Lower lobe of right lung (tissue), 2 donors: ENCODE measurements at places on chromosomes 3 and 15.
A peak's percentile ranks its signal among the peaks of the same experiment; 100 is the strongest.

DNA sequence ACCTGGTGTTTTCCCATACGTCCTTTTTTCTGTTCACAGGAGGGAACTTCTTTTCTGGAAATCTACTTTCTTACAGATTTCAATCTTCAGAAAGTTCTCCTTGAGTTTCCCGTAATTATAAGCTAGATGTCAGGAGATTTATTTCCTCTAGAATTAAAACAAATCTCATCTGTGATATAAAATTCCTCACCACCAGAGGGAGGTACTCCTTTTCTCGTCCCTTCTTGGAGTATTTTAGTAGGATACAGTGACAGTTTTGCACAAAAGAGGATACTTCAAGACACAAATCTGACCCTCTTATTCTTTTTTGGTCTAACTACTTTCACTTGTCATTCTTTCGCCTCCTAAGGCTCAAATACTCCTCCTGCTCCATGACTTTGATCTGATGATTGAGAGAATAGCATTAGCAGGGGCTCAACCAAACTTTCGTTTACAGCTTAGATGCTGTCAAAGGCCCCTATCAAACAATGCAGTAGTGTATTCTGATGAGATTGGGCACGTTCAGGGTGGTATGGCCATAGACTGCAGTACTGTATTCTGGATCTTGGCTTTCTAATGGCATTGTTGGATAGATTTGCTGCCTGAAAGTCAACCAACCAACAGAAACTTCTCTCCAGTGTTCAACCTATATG is 38.0 kb downstream of the TMEM41A start:
- H3K27me3 ChIP-seq: no peaks in the 10 kb centered on the region
- no peak overlapping the region for H3K27ac ChIP-seq
- H3K4me1 ChIP-seq: no peaks in the 10 kb centered on the region
- H3K4me3 ChIP-seq: no peak overlapping the region

DNA sequence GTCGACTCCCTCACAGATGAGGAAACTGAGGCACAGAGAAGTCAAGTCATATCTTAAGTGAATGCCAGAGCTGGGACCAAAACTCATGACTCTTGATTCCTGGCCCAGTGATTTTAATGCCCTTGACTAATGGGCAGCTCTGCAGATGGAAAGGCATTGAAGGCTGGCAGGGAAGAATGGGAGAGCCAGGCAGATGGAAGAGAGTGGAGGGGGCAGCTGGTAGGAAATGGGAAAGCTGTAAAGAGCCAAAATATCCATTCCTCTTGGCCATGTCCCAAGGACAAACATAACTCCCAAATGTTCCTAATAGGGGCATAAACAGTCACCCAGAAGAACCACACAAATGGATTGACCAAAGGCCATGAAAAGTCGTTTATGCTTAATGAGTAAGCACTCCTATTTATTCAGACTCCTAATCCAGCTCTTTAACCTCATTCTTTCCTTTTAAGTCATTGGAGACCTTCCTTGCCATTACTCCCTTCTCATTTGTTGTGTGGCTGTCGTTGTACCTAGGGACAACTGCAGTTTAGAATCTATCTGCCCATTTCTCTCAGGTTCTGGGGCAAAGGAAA is 330.5 kb upstream of the ROPN1 start:
- H3K27me3 ChIP-seq: no peaks in the 10 kb centered on the region
- H3K4me1 ChIP-seq: no peaks in the 10 kb centered on the region
- H3K27ac ChIP-seq: no peak overlapping the region
- DNase-seq: no peak

GRCh38 chr3:23762759-23763477 is 42.8 kb upstream of the UBE2E1 start:
- H3K27me3 ChIP-seq: no peaks in the 10 kb centered on the region
- H3K4me1 ChIP-seq: peaks cover 5% of the 10 kb centered on the region
- peak overlapping the region; percentile 30 for H3K4me3 ChIP-seq

GRCh38 chr15:50463423-50464358 is 39.5 kb downstream of the USP8 start:
- DNase-seq: no peak
- peaks cover 4% of the 10 kb centered on the region for H3K4me1 ChIP-seq
- no peak overlapping the region for H3K4me3 ChIP-seq
- H3K27me3 ChIP-seq: no peaks in the 10 kb centered on the region

DNA sequence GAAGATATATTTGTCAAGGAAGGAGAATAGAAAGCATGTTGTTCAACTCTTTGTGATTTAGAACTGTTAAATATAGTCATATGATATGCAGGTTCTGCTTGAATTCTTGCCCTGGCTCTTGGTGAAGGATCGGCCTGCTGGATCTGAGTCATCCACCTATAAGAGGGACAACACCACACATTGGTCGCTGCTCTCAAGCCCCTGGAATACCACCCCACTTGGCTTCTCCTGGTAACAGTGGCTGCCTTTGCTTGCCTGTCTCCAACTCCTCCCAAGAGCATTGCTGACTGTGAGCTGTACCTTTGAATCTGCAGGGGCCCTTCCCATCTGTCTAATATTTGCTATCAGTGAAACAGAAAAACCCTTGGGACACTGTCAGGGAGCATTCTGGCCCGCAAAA is 78.9 kb upstream of the DGKG start:
- DNase-seq: no peak
- no peaks in the 10 kb centered on the region for H3K27me3 ChIP-seq
- no peaks in the 10 kb centered on the region for H3K36me3 ChIP-seq
- H3K27ac ChIP-seq: no peak overlapping the region
- no peak overlapping the region for H3K4me3 ChIP-seq

- no peaks in the 10 kb centered on the region for H3K27me3 ChIP-seq
- no peak overlapping the region for H3K27ac ChIP-seq
- H3K4me1 ChIP-seq: no peaks in the 10 kb centered on the region
- DNase-seq: no peak
- no peaks in the 10 kb centered on the region for H3K36me3 ChIP-seq
Measured at GRCh38 chr3:77370413-77370812, 330.5 kb downstream of the ROBO2 start.

DNA sequence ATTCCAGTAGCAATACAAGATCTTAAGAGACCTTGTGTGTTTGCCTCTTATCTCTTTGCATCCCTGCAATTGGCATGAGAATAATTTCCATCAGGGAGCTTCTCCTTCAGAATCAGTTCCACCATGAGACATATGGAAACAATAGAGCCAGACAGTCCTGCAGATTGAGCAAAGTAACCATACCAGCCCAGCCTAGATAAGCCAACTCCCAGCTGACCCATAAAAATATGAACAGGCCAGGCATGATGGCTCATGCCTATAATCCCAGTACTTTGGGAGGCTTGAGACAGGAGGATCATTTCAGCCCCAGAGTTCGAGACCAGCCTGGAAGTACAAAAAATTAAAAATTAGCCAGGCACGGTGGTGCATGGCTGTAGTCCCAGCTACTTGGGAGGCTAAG is 12.7 kb downstream of the CNTN3 start:
- H3K4me3 ChIP-seq: no peak overlapping the region
- no peak for DNase-seq
- H3K36me3 ChIP-seq: no peaks in the 10 kb centered on the region
- H3K27me3 ChIP-seq: no peaks in the 10 kb centered on the region
- no peak overlapping the region for H3K27ac ChIP-seq
- H3K4me1 ChIP-seq: no peaks in the 10 kb centered on the region

DNA sequence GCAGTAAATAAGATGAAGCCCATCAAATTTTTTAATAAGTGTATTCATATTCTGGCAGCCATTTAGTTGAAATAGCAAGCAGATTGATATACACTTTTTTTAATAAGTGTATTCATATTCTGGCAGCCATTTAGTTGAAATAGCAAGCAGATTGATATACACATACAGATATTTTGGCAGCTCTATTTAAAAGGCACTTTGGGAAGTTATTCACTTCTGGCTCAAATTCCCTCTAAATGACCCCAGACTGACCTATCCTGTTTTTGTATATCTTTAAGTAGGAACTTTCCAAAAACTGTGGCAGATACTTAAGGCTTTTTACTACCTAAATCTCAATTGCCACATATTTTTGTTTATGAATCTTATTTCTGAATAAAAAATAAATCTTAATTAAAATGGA is 122.3 kb downstream of the PLD1 start:
- peaks cover 4% of the 10 kb centered on the region for H3K36me3 ChIP-seq
- H3K27me3 ChIP-seq: no peaks in the 10 kb centered on the region
- no peaks in the 10 kb centered on the region for H3K4me1 ChIP-seq

DNA sequence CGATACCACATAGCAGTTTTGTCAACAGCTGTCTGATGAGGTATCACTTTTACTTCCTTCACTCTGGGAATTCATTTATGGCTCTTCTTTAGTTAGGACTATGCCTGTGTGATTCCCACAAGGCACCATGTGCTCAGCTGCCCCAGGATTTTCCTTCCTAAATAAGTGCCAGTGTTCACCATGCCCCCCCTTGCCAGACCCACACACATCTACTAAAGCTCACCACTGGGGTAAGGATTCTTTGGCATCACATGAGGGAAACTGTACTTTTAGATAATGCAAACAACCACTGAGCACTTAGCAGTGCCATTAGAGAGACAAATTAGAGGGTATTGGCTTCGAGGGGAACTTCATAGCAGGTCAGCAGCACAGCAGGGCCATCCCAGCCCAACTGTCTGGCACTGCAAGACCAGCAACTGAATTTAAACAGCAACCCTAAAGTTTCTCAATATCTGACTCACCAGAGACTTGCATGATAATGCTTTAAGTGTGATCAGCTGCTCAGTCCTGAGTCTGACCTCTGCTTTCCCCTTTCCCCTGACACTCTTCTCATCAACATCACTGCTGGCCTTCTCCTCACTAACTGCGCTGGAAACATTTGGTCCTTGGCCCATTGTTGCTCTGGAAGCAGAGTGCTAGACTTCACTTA is 114.3 kb downstream of the STAC start:
- DNase-seq: peak; percentile 57
- no peak overlapping the region for H3K27ac ChIP-seq

GRCh38 chr3:163971861-163972260 is 1106.4 kb downstream of the SI start:
- no peak overlapping the region for H3K27ac ChIP-seq
- no peaks in the 10 kb centered on the region for H3K27me3 ChIP-seq
- H3K4me3 ChIP-seq: no peak overlapping the region
- H3K36me3 ChIP-seq: no peaks in the 10 kb centered on the region
- H3K4me1 ChIP-seq: no peaks in the 10 kb centered on the region
- no peak for DNase-seq

DNA sequence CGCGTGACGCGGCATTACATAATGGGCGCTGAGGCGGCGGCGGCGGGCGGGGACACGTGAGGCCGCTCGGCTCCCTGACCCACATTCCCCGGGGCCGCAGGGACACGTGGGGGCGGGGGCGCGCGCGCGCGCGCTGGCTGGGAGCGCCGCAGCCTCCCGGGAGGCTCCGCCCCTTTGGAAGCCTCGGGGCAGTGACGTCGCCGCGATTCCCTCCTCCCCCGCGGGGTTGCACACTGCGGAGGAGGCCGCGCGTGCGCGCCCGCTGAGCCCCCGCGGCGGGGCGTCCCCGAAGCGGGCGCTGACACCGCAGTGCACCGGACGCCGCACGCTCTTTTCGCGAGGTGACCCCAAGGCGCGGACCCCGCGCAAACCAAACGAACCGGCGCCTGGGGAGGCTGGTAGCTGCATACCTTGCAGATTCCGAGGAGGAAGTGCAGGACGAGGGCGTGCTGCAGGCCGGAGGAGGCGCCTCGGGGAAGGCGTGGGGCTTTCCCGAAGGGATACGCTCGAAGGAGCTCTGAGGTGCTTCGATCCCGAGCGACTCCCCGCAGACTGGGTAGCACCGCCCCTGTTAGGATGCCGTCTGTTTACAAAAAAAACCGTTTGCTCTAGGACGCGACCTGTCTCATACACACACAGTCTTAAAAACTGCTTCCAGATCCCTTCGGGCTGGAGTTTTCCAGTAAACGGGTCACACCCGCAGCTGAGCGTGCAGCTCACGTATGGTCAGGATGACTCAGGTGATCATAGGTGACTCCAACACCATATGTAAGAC is 1.0 kb downstream of the NR1D2 start:
- peaks cover 53% of the 10 kb centered on the region for H3K4me1 ChIP-seq
- H3K4me3 ChIP-seq: peak overlapping the region; percentile 79
- DNase-seq: peak; percentile 99
- no peaks in the 10 kb centered on the region for H3K36me3 ChIP-seq
- peak overlapping the region; percentile 96 for H3K27ac ChIP-seq

- DNase-seq: no peak
- no peaks in the 10 kb centered on the region for H3K27me3 ChIP-seq
- peaks cover 14% of the 10 kb centered on the region for H3K4me1 ChIP-seq
- H3K4me3 ChIP-seq: no peak overlapping the region
- H3K27ac ChIP-seq: no peak overlapping the region
- no peaks in the 10 kb centered on the region for H3K36me3 ChIP-seq
Measured at GRCh38 chr15:62895905-62896316, 146.6 kb upstream of the TPM1 start.

DNA sequence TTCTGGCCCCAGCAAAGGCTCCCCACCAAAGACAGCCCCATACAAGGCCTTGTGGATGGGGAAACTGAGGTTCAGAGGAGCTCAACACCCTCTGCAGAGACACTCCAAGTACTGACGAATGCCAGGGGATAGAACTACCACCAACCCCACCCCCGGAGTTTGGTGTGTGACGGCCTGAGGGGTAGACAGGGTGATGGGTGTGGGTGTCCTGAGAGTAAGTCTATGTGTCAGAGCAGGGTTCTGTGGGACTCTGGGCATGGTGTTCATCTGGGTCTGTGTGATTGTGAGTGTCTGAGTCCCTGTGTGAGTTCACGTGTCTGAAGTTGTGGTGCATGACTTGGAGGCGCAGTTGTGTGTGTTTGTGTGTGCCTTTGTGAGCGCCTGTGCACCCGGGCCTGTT is 7.4 kb downstream of the PTH1R start:
- H3K27me3 ChIP-seq: peaks cover 47% of the 10 kb centered on the region
- DNase-seq: no peak
- no peaks in the 10 kb centered on the region for H3K36me3 ChIP-seq
- peaks cover 28% of the 10 kb centered on the region for H3K4me1 ChIP-seq

GRCh38 chr15:51266656-51267050 is 71.7 kb downstream of the CYP19A1 start:
- H3K27me3 ChIP-seq: peaks cover 10% of the 10 kb centered on the region
- no peak overlapping the region for H3K27ac ChIP-seq
- no peak for DNase-seq
- H3K36me3 ChIP-seq: no peaks in the 10 kb centered on the region
- peak overlapping the region; percentile 46 for H3K4me3 ChIP-seq

DNA sequence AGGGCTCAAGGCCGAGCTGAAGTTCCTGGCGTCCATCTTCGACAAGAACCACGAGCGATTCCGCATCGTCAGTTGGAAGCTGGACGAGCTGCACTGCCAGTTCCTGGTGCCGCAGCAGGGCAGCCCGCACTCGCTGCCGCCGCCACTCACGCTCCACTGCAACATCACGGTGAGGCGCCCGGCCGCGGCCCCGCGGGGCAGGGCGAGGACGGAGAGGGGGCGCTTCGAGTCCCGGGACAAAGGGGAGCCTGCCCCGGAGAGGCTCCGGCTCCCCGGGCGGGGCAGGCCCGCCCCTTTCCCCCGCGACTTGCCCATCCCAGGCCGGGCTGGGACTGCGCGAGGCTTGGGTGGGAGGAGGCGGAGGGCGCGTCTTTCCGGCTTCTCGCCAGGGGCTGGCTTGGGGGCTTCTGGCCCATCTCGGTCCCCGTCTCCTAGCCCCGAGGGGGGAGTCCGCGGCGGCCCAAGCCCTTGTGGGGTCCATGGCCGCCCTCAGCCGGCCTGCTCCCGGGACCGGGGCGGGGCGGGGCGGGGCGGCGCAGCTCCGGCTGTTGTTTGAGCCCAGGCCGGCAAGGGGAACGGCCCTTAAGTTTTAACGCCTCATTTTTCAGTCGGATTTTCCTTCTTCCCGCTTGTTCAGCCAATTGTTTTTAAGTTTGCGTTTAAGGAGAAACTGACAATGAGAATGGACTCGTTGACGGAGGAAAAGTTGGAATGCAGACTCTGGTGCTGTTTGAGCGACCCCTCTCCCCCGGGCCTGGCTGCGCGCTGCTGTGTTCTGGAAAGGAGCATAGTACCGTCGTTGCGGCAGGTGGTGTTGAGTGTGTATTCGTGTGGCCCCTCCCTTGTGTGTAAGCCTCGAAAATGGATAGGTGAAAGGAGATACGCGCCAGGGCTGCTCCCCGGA is 683 bp downstream of the UBE2Q2 start:
- H3K27me3 ChIP-seq: no peaks in the 10 kb centered on the region
- H3K27ac ChIP-seq: peak overlapping the region; percentile 94
- peaks cover 20% of the 10 kb centered on the region for H3K4me1 ChIP-seq
